ENCODE measurements at places on chromosomes 3 and 15.
A peak's percentile ranks its signal among the peaks of the same experiment; 100 is the strongest.

DNA sequence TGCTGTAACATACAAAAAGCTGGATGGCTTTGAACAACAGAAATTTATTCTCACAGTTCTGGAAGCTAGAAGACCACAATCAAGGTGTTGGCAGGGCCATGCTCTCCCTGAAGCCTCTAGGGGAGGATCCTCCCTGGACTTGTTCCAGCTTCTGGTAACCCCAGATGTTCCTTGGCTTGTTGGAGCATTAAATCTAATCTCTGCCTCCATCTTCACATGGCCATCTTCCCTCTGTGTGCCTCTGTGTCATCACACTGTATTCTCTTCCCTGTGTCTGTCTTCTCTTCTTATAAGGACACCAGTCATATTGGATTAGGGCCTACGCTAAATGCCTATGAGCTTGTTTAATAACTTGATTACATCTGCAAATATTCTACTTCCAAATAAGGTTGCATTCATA lies 109.5 kb downstream of the STAG1 start:
- DNase-seq = no peak

DNA sequence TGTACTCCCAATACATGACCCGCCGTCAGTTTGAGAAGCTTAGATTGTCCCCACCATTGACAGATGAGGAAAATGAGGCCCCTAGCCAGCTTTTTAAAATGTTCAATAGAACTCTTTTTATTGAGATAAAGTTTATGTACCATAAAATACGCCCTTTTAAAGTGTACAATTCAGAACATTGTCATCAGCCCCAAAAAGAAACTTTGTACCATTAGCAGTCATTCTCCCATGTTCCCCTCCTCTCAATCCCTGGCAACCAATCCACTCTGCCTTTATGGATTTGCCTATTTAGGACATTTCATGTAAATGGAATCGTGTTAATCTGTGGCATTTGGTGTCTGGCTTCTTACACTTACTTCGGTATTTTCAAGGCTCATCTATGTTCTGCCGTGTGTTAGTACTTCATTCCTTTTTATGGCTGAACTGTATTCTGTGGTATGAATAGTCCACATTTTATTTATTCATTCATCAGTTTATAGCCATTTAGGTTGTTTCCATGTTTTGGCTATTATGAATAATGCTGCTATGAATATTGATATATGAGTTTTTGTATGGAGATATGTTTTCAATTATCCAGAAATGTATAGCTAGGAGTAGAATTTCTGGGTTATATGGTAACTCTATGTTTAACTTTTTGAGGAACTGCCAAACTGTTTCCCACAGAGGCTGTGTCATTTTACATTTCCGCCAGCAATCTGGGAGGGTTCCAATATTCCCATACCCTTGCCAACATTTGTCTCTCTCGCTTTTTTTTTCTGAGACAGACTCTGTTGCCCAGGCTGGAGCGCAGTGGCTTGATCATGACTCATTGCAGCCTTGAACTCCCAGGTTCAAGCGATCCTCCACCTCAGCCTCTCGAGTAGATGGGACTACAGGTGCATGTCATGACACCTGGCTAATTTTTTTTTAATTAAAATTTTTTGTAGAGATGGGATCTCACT lies 15.3 kb upstream of the PTPN23 start:
- DNase-seq = no peak

- DNase-seq = no peak
Measured at GRCh38 chr15:79966634-79967297, 4.2 kb downstream of the BCL2A1 start.

- DNase-seq = no peak
Measured at GRCh38 chr3:12303993-12304392, 15.1 kb downstream of the PPARG start.

- DNase-seq = peak; percentile 9
Measured at GRCh38 chr15:82792068-82792467, 13.8 kb downstream of the FSD2 start.

DNA sequence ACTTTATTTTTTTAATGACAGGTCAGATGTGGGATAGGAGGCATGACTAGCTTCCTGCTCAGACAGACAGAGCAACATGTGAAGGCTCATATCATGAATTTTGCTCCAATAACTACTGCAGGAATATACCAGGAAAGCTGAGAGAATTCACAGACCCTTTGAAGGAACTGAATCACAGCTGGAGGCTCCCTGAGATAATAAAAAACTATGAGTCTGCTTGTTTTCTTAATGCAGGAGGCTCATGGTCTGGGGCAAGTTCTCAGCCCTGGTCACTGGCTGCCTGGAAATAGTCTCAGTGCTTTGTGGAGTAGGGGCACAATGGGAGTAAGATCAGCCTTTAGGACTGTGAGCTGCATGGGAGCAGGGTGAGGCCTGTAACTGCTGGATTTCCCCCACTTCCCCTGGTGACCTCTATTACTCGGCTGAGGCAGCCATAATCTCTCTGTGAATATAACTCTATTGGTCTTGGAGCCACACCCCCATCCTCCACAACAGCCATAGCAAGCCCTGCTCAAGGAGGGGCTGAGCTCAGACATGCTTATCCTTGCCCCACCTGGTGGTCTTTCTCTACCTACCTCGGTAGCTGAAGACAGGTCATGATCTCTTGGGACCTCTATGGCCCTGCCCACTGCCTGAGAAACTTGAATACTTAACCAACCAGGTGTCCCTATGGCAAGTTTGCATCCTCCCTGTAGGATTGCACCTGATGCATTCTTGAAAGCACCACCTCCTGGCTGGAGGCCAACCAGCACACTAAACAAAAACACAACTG lies 281.6 kb upstream of the TMCO5A start:
- no peak for DNase-seq

GRCh38 chr3:186361762-186362536 lies at the start of gene DGKG:
TSS of gene DGKG (minus strand) at chr3:186362234. CDS start at chr3:186320459, 41,775 bp downstream.
- no peak for DNase-seq

DNA sequence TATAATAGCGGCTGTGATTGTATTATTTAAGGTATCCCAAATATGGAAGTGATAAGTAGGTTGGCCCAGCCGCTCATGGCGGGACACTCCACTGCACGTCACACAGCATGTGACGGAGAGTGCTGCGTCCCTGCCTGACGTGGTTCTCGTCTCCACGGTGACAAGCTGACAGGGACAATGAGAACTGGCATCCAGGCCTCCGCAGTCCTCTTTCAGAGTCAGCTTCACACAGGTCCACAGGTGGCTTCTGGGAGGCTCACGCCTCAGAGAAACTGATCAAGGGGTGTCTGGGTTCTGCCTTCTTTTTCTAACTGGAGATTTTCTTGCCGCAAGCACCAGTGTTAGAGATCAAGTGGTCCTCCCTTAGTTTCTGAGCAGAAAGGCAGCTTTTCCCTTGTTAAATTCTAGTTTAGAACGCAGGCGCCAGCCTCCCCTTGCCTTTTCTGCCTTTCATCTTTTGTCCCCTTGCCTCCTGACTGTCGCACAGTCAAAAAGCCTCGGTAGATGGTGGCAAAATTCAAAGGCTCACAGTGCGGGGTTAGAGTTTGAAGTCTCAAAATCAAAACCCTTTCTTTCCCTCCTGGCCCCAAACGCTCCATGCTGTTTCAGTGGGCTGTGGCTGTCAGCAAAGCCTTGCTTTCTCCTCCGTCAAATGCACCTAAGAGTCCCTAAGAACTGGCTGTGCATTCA lies 120.9 kb downstream of the ATP10A start:
- no peak for DNase-seq

- no peak for DNase-seq
Measured at GRCh38 chr3:44442596-44443309, 34.7 kb downstream of the ZNF445 start.

DNA sequence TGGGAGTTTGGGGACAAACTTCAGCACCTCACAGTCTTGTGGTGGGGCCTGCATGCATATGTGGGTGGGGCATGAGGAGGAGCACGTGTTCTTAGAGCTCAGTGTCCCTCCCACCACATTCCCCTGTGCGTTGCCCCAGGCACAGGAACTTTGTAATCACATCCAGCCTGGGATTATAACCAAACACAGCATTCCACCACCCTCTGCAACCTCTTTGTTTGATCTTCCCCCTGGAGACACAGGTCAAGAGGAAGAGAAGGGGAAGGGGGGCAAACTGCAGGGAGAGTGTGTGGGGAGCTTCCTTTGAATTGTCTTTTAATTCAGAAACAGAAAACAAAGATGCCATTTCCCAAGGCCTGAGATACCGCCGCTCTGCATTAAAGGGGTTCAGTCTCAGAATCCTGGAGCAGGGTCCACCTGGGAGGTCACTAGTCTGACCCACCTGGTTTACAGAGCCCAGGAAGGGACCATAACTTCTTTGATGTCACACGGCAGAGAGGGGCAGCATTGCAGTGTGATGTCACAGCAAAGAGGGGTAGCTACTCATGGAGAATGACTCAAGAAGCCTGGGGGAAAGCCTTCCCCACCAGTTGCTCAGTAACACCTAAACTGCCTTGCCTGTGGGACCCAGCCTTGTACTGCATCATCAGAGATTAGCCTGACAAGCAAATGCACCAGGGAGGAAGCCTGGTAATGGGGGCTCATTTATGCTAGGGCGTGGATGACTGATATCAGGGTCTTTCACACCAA lies 106.3 kb upstream of the RNU6-1 start:
- DNase-seq = peak; percentile 95

DNA sequence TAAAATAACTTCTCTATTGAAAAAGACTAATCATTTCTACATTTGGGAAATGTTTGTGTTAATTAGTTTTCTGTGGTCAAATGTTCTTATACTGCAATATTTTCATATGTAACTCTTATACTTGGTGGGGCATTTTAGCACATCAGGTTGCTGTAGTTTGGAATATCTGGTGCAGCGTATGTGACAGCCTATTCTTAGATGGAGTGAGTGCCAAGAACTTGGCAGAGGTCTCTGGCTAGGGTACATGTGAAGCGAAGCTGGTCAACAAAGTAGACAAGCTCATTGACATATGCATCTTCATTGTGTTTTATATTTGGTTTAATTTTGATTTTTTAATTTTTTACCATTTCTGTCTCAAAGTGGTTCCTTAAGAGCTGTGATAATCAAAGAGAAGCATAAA lies 53.2 kb downstream of the CHAC1 start:
- no peak for DNase-seq

- peak; percentile 51 for DNase-seq
Measured at GRCh38 chr15:50881121-50882048, 27.1 kb upstream of the AP4E1 start.

DNA sequence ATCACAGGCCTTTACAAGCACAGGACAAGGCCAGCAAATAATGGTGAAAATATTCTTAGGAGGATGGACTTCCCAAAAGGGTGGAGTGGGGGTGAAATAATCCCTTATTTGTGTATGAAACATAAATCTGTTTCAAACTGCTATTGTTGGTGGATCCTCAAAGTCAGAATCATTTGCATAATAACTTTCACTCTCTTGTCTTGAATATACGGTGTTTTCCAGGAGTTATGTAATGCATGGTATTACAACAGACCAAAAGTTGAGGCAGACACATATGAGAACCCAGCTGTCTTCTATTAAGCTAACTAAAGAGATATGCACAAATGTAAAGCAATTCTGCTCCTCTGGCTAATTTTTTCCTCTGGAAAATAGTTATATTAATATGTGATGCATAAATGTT lies 57.7 kb downstream of the PRTG start:
- DNase-seq = no peak

DNA sequence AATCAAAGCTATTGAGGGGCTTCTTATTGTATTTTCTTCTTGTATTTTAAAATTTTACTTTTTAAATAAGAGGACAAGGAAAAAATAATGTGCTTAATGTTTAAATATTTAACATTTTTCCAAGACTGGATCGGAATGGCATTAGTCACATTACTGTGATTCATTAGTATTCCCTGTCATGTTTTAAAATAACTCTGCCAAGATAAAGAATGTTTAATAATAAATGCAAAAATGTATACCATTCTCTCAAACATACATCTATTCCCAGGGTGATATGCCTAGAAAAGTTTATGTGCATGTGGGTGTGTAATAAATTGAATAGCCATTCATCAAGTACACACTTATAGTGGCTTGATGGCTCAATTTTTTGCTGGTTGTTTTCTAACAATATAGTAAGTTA lies 936.1 kb downstream of the PLOD2 start:
- no peak for DNase-seq

DNA sequence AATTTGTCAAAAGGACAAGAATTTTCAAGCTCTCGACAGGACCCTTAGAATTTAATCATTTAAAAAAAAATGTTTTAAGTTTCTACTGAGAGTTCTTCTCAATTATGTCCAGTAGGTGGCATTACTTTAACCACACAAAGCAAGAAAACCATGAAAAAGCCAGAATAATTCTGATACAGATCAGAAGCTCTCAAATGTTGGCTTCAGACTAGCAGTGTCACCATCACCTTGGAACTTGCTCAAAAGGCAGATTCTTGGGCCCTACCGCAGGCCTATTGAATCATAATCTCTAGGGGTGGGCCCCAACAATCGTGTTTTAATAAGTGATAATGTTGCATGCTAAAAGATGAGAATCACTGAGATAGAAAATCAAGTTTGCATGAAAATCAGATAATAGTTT lies 99.5 kb upstream of the KCNMB2 start:
- DNase-seq = no peak

- DNase-seq = no peak
Measured at GRCh38 chr3:134136604-134137003, 106.9 kb upstream of the SLCO2A1 start.

GRCh38 chr3:50388720-50389413 lies 29.5 kb upstream of the TMEM115 start:
- DNase-seq = peak; percentile 5

- no peak for DNase-seq
Measured at GRCh38 chr3:140602781-140603180, 75.1 kb upstream of the TRIM42 start.

DNA sequence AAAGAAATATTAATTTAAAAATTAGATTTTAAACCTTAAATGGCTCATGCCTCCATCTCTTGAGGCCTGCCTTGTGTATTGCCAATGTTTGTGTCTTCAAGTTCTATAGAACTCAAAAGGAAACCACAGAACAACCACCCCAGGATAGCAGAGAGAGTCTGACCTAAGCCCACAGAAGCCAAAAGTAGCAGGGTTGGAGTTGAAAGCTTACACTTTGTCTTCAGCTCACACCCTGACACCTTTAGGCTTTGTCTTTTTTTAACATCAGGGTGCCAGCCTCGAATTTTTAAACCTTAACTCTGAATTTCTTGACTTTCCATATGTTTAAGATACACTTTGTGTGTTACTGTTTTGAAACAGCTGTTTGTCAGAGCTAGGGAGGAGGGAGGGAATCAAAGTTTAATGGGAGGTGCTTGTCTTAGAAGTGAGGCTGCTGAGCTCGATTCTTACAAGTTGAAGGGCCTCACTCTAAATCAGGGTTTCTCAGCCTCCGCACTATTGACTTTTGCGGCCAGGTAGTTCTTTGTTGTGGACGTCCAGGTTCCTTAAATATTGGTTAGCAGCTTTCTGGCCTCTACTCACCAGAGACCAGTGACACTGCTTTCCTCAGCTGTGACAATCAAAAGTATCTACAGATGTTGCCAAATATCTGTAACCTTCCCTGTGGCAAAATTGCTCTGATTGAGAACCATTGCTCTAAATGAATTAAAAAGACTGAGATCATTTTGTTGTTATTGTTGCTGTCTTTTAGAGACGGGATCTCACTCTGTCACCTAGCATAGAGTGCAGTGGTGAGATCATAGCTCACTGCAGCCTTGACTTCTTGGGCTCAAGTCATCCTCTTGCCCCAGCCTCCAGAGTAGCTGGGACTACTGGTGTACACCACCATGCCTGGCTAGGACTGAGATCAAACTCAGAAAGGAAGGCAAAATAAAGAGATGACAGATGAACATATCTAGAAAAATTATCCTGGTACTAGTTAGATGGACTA lies 139.2 kb upstream of the EOMES start:
- no peak for DNase-seq

- no peak for DNase-seq
Measured at GRCh38 chr15:78421238-78421965, 16.6 kb upstream of the IREB2 start.
